NCI-H460 (cell line): ENCODE measurements at places on chromosomes 5 and 9. TPM values are rescaled to one million over a fixed set of nuclear protein-coding genes. Genes with fewer than 3 reads are reported as not detected.

Gene TMEM245
- 89.4 and 92.2 TPM in 2 replicates for total RNA-seq

Gene IFNA21
- total RNA-seq, result not detected in 2 replicates

Gene CLIC3
- 0.17 TPM in 1 of 2 replicates, not detected in the other for total RNA-seq

Gene CCDC69
- 1.2 and 1.9 TPM in 2 replicates for total RNA-seq

Gene ABL1
- total RNA-seq, result 60.6 and 63.0 TPM in 2 replicates

Gene AGPAT2
- 24.5 and 27.8 TPM in 2 replicates for total RNA-seq

Gene SPATA31A7
- total RNA-seq, result not detected in 2 replicates

Gene FOCAD
- total RNA-seq, result 20.0 and 22.9 TPM in 2 replicates

Gene NUTM2G
- not detected in 2 replicates for total RNA-seq

Gene TERT
- 1.5 and 2.1 TPM in 2 replicates for total RNA-seq

Gene PKD2L2
- not detected in 2 replicates for total RNA-seq

Gene SURF2
- total RNA-seq, result 51.3 and 52.6 TPM in 2 replicates

Gene ANKRD18B
- 4.8 and 7.9 TPM in 2 replicates for total RNA-seq

Gene TLX3
- not detected in 2 replicates for total RNA-seq

Gene GLRA1
- total RNA-seq, result not detected in 2 replicates

Gene CCNO
- total RNA-seq, result 8.0 and 8.5 TPM in 2 replicates

Gene STING1
- 1.6 and 3.0 TPM in 2 replicates for total RNA-seq

Gene CCIN
- not detected in 2 replicates for total RNA-seq

Gene EPB41L4B
- total RNA-seq, result 23.1 and 24.5 TPM in 2 replicates

Gene ADAMTS12
- total RNA-seq, result 0.92 and 1.6 TPM in 2 replicates

Gene MEGF9
- total RNA-seq, result 11.9 and 12.3 TPM in 2 replicates

Gene F2RL1
- total RNA-seq, result 2.1 and 3.0 TPM in 2 replicates

Gene MVB12B
- total RNA-seq, result 5.0 and 5.5 TPM in 2 replicates

Gene PLPP7
- 0.10 and 0.14 TPM in 2 replicates for total RNA-seq

Gene FOXD4L6
- 0.07 TPM in 1 of 2 replicates, not detected in the other for total RNA-seq
